ENCODE measurements at places on chromosomes 6 and 20.

GRCh38 chr20:20390393-20390792 lies 22.5 kb downstream of the INSM1 start:
- DNase-seq, result no peak

DNA sequence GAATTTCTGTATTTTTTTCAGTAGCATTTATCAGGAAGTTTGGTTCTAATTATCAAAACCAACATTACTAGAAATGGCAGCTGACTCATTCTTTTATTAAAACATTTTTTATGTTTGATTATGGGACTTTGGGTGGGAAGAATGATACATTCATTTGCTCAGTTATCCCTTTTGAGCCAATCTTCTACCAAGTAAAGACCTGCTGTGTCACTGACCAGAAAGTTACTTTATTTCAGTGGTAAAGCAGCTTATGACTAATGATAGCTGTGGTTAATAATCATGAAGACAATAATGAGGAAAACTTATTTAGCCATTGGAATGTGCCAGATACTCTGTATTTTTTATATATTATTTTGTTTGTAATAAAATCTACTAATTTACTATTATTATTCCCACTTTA lies 142.3 kb downstream of the FARS2 start:
- no peak for DNase-seq

DNA sequence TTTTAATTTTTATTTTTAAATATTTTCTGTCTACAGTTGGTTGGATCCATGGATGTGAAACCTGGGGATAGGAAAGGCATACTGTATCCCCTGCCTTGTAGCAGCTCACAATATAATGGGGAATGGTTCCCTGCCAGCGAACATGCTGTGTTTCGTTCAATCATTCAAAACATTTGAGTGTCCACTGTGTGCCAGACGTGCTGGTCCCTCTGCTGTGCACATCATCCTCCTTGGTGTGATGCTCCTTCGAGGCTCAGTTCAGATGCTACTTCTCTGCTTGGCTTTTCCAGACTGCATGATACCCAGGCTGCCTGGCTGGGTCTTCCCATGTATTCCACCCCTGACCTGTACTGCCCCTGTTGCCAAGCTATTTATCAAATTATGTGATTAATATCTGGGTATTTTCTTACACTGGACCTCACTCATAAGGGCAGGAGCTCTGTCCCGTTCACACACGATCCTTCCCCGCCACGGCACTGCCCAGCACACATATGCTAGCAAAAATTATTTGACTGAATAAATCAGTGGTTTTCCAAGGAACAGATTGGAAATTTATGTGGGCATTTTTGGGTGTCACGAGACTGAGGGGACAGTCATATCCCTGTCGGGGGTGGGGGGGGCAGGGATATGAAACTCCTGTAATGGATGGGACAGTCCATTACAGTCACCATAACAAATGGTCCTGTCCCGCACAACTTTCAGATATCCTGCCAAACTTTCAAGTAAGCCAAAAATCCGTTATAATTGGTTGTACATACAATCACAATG lies 4.9 kb downstream of the SDCBP2 start:
- DNase-seq, result no peak

DNA sequence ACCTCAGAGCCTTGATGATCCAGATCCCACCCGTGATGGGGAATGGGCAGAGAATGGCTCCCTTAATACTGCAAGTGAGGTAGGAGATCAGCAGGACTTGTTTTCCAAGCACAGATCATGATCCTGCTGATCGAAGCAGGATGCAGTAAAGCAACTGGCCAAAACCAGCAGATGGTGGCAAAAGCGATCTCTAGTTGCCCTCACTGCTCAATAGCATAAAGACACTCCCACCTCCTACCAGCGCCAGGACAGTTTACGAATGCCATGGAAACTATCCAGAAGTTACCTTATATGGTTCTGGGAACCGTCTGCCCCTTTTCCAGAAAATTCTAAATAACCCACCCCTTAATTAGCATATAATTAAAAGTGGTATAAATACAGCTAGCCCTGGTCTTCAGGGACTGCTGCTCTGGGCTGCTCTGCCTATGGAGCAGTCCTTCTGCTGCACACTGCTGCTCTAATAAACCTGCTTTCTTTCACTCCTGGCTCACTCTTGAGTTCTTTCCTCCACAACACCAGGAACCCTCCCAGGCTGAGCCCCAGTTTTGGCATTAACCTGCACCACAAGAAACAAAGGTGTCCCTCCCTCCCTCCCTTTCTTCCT lies 415.8 kb downstream of the PREX1 start:
- no peak for DNase-seq

DNA sequence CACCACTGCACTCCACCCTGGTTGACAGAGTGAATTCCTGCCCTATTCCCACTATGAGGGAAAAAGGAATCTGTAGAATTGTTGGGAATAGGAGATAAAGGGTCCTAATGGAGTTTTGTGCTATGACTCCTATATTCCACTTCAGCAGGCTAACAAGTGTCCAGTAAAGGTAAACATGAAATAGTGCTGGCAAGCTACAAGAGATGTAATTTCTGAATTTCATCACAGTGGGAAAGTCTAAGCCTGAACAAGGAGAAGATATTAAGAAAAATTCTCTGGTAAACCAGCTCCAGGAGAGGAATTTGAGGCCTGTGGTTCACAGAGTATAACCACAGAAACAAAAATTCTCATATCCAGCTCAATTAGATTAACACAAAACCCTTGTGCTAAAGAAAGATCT lies 10.3 kb upstream of the C6orf58 start:
- no peak for DNase-seq

- DNase-seq, result no peak
Observed at GRCh38 chr6:134753001-134753400, 196.9 kb downstream of the ALDH8A1 start.

- no peak for DNase-seq
Observed at GRCh38 chr6:9761220-9761619, 653.7 kb downstream of the TFAP2A start.

- no peak for DNase-seq
Observed at GRCh38 chr6:51049983-51050877, 231.6 kb downstream of the TFAP2B start.

GRCh38 chr6:19991176-19991575 lies 154.0 kb downstream of the ID4 start:
- DNase-seq, result no peak
